ENCODE measurements at places on chromosomes 2 and 18. TPM values are rescaled to one million over a fixed set of nuclear protein-coding genes. Genes with fewer than 3 reads are reported as not detected.

- no peak for DNase-seq
Measured at GRCh38 chr2:28950941-28951630, 30.0 kb upstream of the TOGARAM2 start.

DNA sequence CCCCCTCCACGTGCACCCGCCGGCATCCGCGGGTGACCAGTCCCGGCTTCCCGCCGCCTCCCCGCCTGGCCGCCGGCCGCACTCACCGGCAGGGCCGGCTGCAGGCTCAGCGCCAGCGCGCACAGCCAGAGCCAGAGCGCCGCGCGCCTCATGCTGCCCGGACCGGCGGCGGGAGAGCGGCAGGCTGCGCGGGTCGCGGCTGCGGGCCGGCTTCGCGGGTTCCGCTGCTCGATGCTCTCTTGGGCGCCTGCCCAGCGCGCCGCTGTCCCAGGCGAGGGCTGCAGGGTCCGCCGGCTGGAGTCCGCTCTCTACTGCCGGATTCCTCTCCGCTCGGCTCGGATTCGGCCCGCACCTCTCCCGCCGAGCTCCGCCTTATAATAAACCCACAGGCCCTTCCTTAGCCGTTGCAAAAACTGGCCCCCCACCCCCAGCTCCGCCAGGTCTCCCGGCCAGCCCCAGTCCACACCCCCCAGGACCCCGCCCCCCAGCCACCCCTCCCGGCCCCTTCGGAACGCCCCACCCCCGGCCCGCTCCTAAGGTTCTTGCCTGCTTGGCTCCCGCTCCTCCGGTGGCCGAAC is at the start of gene SDC1:
Gene SDC1 (minus strand): TSS at position 415 of the 578 bp plus-strand sequence. CDS start 263 bp downstream, at position 152.
- peak; percentile 17 for DNase-seq

Gene XDH
- total RNA-seq, result not detected

GRCh38 chr18:44712025-44712424 is 31.3 kb downstream of the SETBP1 start:
- peak; percentile 21 for DNase-seq

Gene STK11IP
- 22.8 TPM for total RNA-seq

- no peak for DNase-seq
Measured at GRCh38 chr18:2087877-2088673, 483.2 kb downstream of the METTL4 start.

Gene SKOR2
- total RNA-seq, result not detected

Gene IKZF2
- 0.80 TPM for total RNA-seq

DNA sequence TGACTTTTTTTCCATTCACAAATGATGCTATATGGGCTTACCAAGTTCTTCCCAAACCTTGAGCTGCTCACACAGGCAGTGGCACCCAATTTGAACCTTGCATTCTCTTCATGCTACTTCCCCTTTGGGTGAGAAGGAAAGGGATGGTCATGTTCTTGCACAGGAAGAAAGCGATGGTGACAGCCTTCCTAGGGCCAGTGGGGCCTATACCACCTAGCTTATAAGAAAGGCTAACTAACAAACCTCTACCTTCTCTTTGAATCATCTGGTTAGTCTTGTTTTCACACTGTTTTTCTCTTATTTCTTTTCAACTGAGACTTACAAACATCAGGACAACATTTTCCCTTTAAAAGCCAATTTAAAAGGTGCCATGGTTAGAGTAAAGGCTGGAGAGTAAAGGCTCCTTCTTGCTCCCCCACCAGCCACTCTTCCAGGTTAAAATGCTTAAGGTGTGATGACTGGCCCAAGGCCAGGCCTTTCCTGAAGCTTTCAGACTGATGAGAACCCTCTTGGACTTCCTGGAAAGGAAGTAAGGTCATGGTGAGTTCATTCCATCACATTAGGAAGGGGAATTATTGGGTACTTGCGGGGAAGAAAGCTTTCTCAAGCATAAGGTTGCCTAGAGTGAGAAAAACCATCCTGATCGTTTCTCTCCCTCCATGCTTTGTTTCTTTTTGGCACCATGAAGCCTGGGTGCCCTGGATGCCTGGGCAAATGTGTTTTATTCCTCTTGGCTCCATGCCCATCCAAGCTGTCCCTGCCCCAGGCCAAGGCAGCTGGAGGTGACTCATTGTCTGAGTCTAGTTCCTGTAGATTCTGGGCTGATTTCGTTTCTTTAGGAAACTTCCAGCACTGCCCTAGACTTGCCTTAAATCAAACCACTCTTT is 41.4 kb upstream of the ITGB6 start:
- DNase-seq, result no peak

DNA sequence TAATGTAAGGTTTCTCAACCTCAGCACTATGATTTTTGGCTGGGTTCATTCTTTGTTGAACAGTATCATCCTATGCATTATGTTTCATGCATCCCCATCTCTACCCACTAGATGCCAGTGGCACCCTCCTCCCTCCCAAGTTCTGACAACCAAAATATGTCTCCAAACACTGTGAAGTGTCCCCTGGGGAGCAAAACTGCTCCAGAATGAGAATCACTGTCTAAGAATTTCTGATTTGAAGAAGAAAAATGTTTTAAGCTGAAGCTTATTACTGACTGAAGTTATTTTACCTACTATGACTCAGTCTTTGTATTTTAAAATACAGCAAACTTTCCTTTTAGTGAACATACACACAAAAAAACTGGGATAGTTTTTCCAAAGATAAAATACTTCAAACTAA is 3.4 kb downstream of the THADA start:
- DNase-seq, result no peak

GRCh38 chr2:159728629-159729028 is 16.3 kb downstream of the MARCHF7 start:
- no peak for DNase-seq

DNA sequence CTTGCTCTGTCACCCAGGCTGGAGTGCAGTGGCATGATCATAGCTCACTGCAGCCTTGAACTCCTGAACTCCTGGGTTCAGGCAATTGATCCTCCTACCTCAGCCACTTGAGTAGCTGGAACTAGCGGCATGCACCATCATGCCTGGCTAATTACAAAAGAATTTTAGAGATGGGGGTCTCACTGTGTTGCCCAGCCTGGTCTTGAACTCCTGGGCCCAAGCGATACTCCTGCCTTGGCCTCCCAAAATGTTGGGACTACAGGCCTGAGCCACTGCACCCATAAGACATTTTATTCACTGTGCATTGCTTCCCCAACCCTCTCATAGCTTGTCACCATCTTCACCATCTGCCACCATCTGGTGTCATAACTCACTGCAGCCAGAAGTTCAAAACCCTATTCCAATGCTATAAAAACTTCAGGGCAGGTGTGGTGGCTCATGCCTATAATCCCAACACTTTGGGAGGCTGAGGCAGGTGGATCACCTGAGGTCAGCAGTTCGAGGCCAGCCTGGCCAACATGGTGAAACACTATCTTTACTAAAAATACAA is 78.7 kb downstream of the NCAPH start:
- DNase-seq, result no peak

Gene DPP4
- not detected for total RNA-seq

DNA sequence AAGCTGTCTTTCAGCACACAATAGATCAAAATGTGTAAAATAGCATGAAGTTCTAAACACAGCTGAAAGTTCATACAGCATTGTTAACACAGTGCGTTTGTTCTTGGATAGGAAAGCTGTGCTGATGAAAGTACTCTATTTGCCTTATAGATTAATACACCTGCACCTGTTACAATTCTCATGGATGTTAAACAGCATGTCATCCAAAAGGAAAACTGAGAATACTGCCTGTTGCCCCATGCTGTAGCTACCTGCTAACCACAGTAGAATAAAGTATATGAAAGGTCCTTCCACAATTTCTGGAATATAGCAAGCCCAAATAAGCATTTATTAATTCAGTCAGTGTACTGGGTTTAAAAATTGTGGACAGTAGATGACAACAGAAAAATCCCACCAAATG is 166.7 kb upstream of the DTNA start:
- DNase-seq, result no peak

- DNase-seq, result peak; percentile 30
Measured at GRCh38 chr18:70377857-70378701, 89.2 kb downstream of the SOCS6 start.

DNA sequence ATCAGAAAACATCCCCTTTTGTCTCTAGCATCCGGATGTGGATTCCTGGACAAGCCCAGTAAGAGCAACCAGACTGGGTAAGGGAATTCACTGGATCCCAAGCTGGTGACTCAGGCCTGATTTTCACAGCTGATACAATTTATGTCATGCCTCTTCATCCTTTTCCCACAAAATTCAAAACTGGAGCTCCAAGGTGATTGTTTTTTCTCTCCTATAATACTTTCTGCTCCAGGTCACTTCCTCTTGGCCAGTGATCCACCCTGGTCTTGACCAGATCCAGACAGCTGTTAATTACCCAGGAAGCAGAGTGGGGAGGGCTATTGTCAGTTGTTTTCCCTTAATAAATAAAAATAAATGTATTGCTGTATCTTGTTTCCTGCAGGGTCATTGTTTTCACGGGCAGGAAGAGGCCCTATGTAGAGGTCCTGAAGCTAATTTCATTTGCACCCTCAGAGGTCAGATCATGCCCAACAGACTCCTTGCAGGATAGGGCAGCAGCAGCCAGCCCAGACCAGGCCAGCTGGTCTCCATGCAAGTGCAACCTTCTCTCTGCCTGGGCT is 57.6 kb downstream of the EVA1A start:
- no peak for DNase-seq

DNA sequence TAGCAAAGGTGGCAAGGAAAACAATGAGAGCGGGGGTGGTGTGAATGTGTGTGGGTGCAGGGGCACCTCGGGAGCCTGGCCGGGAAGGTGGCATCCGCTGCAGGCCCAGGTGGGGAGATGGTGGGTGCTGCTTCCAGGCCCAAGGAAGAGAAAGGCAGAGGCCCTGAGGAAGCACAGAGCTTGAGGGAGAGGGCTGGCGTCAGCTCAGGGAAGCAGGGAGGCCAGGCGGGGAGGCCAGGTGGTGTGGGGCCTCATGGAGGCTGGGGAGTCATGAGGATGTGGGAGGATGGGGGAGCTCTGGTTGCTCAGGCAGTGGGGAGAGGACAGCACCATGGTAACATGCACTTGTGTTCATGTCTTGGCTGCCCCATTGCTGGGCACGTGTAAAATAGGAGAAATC is 43.3 kb downstream of the AGAP1 start:
- no peak for DNase-seq

- no peak for DNase-seq
Measured at GRCh38 chr2:25215948-25216679, 47.7 kb upstream of the POMC start.

DNA sequence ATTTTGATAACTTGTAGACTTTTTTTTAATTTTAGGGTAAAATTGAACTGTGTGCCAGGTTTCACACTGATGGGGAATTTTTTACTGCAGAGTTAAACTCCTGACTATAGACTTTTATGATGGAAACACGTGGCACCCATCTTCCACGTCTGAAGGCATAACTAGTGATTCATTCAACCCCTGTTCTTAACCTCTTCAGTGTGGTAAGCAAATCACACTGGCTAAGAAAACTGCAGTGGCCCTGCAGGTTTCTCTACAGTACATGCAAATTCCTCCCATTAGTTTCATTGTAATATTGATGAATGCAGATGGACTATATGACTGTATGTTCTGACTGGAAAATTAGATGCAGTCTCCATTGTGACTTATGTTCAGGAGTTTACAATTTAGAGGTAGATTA is 47.2 kb downstream of the SMAD4 start:
- DNase-seq, result no peak

Gene FAHD2B
- total RNA-seq, result 30.4 TPM

- DNase-seq, result no peak
Measured at GRCh38 chr2:55672630-55673029, 21.0 kb downstream of the PNPT1 start.

Gene TMEM214
- 37.0 TPM for total RNA-seq

DNA sequence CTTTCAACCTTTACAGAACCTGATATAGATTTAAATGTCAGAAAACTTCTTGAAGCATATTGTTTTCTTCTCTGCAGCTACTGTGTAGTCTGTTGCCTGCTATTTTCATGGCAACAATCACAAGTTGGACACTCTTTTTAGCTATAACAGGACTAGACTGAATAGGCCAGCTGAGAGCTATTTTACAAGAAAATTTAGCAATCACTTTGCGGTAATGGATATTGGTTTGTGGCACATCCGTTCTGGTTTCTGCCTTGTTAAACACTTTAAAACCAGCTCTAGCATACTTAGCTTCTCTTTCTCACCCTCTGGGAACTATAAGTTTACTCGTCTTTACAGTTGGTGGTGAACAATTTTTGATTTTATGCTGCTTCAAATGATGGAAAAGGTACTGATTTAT is 125.7 kb downstream of the MAP2 start:
- no peak for DNase-seq

Gene ERBB4
- total RNA-seq, result not detected

- DNase-seq, result no peak
Measured at GRCh38 chr2:174518395-174518794, 31.6 kb upstream of the GPR155 start.

DNA sequence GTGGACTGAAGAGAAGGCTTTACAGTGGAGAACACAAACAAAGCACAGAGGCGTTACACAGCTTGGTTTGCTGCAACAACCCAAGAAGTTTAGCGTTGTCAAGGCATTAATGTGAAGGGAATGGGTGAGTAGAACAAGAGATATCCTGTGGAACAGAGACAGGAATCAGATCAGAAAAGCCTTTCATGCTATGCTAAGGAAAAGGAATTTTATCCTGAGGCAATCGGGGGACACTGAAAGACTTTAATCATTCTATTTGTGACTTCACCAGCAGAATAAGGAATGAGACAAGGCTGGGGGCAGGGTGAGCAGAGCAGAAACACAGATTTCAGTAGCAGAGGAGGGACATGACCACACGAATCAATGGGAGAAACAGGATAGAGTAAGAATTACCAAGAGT is 600.7 kb downstream of the IRS1 start:
- DNase-seq, result no peak

Gene SERPINB3
- not detected for total RNA-seq

DNA sequence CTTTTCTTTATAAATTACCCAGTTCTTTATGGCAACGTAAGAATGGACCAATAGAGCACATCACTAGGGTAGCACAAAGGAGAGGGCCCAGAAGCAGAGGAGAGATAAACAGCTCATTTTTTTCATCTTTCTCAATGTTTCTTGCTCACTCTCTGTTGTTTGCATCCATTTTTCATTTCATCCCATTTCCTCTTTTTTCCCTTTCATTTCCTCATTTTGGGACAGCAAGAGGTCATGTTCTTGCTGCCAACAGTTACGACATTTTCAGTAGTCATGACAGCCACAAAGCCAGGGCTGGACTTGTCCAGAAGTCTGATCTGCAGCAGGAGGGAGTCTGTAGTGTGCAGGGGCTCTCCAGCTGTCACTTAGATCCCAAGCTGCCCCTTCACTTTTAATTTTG is 52.7 kb upstream of the CYP1B1 start:
- peak; percentile 3 for DNase-seq

DNA sequence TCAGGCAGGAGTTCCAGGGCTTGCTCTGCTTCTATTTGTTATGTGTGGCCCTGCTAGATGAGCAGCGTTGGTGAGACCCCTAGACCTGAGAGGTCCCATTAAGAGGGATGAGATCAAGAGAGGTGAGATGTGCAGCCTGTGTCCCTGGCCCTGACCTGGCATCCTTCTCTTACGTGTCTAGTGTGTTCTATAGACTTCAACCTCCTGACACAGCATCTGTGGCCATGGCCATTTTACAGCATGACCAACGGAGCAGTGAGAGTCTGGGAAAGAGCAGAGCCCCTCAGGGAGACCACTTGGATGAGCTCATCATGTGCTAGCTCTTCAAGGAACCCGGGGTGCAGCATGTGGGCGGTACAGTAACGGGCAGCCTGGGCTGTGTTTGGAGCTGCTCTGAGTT is 32.7 kb upstream of the ASPRV1 start:
- DNase-seq, result no peak

Gene CNRIP1
- 19.8 TPM for total RNA-seq

Measured in G401 (cell line).